ENCODE measurements at places on chromosomes 2 and 18.

GRCh38 chr2:175170659-175171304, 2.8 kb upstream of the ATF2 start:
- DNase-seq: no peak

- DNase-seq: no peak
These were observed 37.9 kb downstream of the MRPL35 start for GRCh38 chr2:86237172-86237571.

GRCh38 chr2:175852879-175853615, 149.0 kb downstream of the LNPK start:
- DNase-seq: no peak

DNA sequence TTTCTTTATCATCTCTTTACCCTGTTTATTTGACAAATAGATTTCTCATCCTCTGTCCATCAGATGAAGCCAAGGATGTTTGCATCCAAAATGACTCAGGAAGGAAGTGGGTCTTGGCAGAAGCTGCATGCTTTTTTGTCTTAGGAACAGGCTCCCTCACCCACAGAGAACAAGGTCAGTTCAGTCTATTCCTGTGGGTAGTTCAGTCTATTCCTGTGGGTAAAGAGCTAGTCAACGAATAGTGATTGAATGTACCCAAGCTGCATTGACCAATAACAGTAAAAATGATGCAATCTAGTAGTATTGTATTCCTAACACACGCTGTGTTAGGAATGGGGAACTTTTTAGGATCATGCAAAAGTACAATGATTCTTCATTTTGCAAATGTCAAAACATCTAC, 290.8 kb upstream of the TANK start:
- no peak for DNase-seq

Measured in T-helper 1 cell (primary cell).